ENCODE measurements at places on chromosomes 12 and 14.

DNA sequence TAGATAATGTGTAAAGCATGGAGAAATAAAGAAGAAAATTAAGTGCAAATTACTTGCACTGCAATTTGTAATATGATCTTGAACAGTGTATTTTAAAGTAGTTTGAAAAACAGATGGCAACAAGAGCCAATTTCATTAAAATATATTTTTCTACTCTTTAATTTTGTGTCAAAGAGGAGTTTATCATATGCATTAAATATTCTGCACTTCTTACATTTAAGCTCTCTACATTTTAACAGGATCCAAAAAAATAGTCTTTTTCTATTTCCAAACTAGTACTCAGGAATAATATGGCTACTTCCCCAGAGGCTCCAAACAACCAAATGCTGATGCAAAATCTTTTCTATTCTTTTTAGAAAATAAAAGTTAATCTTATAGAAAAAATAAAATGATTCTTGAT lies 1221.5 kb downstream of the FSCB start:
- no peak for DNase-seq

GRCh38 chr14:75673345-75674035 lies 12.4 kb downstream of the TTLL5 start:
- DNase-seq = no peak

DNA sequence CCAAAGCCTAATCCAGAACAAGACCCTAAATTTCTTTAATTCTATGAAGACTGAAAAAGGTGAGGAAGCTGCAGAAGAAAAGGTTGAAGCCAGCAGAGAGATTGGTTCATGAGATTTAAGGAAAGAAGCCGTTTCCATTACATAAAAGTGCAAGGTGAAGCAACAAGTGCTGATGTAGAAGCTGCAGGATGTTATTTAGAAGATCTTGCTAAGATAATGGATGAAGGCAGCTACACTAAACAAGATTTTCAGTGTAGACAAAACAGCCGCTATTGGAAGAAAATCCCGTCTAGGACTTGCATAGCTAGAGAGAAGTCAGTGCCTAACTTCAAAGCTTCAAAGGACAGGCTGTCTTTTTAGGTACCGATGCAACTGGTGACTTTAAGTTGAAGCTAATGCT lies 65.4 kb upstream of the AMIGO2 start:
- DNase-seq = no peak

GRCh38 chr14:56195704-56196103 lies 77.5 kb downstream of the PELI2 start:
- no peak for DNase-seq

DNA sequence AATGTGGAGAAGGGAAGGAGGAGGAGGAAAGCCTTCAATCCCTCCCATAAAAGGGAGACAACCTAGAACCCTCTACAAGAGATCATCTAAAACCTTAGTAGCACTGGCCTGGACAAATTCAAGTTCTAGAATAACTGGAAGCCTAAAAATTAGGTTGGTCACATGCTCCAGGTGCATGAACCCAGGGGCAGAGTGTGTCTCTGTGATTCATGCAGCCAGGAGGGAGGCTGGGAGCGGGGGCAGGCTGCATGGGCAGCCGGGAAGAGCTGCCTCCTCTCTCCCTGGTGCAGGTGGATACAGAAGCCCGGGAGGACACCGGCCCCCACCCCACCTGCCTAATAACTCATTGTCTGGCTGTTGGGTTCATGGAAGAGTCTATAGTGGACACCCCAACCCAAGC lies 38.6 kb downstream of the CCDC85C start:
- no peak for DNase-seq

- DNase-seq = no peak
These were observed 88.3 kb downstream of the FIGNL2 start for GRCh38 chr12:51760231-51760630.

GRCh38 chr14:72452774-72453173 lies 441.1 kb downstream of the DPF3 start:
- DNase-seq = no peak

DNA sequence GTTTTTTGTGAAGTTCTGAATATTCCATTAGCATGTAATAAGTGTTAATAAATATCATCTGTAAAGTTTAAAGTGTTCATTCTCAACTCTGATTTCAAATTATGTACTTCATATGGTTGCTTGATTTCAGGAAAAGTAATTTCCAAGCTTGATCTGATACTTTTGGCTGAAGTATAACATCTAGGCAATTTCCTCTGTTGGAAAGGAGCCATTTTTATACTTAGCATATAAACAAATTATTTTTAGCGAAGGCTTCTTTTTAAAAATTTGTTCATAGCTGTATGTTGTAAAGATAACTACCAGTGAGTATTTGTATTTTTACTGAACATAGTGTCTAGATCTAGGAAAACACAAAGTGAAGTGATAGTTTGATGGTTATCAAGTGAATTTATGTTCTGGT lies 153.4 kb upstream of the TMTC2 start:
- no peak for DNase-seq

- DNase-seq = no peak
These were observed at the start of gene IL25 for GRCh38 chr14:23372509-23372908. IL25 (plus strand) TSS chr14:23372809.

GRCh38 chr12:9040484-9041186 lies 51.3 kb downstream of the KLRG1 start:
- no peak for DNase-seq

DNA sequence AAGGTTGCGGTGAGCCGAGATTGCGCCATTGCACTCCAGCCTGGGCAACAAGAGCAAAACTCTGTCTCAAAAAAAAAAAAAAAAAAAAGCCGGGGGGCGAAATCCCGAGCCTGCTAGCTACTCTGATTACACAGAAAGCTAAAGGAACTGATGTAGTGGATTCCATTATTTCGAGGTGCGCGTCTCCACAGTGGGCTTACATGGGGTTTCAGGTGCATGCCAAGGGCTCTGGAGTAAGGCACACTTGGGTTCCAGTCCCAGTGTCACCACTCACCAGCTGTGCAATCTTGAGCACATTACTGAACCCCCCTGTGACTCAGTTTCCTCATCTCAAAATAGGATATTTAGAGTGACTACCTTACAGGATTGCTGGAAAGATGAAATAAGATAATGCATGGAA lies 1.7 kb upstream of the RAB15 start:
- no peak for DNase-seq

- DNase-seq = no peak
These were observed 175.8 kb upstream of the PRMT8 start for GRCh38 chr12:3315201-3315661.

GRCh38 chr12:68636268-68636667 lies 25.6 kb downstream of the RAP1B start:
- no peak for DNase-seq

DNA sequence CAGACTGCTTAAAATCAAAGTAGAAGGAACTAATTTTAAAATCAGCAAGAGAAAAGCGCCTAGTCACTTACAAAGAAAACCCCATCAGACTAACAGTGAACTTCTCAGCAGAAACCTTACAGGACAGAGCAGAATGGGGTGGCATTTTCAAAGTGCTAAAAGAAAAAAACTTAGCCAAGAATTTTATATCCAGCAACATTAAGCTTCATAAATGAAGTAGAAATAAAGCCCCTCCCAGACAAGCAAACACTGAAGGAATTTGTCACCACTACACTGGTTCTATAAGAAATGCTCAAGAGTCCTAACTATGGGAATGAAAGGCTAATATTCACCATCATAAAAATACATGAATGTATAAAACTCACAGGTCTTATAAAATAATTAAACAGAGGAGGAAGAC lies 6.4 kb upstream of the ZNF268 start:
- no peak for DNase-seq

- no peak for DNase-seq
These were observed 441.8 kb downstream of the TMTC2 start for GRCh38 chr12:83128540-83128939.

- DNase-seq = no peak
These were observed 112.7 kb upstream of the FUT8 start for GRCh38 chr14:65299826-65300225.

DNA sequence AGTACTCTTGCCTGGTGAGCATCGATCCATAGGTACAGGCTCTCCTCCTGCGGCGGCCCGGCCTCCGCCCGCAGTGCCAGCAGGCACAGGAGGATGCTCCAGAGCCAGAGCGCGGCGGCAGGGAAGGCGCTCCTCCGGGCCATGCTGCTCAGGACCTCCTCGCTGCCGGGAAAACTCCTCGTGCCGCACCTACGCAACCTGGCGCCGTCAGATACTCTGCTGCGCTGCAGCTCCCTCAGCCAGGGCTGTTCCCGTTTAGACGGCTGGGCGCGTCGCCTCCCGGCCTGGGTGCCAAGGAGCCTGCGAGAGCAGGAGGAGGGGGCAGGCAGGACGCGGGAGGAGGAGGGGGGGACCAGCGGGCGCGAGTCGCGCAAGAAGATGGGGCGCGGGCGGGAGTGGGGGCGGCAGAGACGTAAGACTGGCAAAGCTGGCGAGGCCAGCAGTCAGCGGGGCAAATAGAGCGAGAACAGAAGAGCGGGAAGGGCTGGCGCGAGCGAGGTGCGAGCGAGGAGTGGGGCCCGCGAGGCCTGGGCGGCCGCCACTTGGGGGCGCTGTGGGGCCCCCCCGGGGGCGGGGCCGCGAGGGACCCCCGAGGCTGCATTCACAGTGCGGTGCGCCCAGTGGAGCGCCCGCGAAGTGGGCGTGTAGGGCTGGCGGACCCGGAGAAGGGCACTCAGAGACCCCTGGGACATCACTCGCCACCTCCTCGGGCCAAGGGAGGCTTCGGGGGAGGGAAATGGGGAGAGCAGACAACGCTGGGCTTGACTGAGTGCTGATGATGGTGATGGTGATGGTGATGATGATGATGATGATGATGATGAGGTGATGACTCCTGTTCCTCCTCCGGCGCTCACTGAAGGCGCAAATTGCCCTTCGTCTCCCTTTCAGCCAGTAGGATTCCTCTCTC lies at the start of gene WIF1:
Gene WIF1, minus strand, starts transcription at position 257 of the 907 bp plus-strand sequence. Its CDS starts 114 bp downstream, at position 143.
- no peak for DNase-seq

GRCh38 chr14:41505491-41505890 lies 101.2 kb upstream of the LRFN5 start:
- no peak for DNase-seq

GRCh38 chr14:35607380-35607779 lies 73.4 kb downstream of the INSM2 start:
- no peak for DNase-seq

DNA sequence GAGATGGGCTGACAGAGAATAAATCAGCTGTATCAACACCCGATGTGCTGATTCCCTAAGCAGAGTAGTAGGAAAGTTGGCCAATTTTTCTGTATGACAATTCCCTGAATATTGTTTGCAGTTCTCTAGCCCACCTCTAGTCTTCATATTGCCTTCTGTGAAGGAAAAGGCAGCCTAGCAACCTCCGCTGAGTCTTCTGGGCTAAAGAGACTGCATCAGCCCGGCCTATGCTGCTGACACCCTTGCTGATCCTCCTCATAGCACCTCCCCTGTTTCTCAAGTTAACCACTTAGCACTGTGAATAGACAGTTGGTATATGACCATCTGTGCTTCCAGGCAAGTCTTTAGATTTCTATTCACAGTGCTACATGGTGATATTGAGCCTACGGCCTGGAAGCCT lies 161.1 kb upstream of the EGLN3 start:
- no peak for DNase-seq

GRCh38 chr12:24118668-24119067 lies 169.2 kb upstream of the SOX5 start:
- no peak for DNase-seq

- no peak for DNase-seq
These were observed 14.4 kb downstream of the DDX54 start for GRCh38 chr12:113170926-113171325.

DNA sequence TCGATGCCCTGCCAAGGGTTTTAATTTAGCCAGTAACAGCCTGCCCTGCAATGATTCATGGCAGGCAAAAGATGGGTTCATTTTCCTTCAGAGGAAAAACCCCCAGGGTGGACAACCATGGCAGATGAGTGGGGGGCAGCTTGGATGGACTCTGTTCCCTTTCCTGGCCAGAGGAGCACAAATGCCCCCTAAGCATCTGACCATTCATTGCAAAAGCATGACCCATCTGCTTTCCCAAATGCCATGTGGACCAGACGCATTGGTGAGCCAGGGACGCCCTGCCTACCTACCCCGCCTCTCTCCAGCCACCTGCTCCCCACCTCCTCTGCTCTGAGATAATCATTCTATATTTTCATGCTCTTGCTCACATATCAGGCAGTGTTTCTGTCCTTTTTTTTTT lies 281.9 kb downstream of the DPF3 start:
- DNase-seq = no peak

DNA sequence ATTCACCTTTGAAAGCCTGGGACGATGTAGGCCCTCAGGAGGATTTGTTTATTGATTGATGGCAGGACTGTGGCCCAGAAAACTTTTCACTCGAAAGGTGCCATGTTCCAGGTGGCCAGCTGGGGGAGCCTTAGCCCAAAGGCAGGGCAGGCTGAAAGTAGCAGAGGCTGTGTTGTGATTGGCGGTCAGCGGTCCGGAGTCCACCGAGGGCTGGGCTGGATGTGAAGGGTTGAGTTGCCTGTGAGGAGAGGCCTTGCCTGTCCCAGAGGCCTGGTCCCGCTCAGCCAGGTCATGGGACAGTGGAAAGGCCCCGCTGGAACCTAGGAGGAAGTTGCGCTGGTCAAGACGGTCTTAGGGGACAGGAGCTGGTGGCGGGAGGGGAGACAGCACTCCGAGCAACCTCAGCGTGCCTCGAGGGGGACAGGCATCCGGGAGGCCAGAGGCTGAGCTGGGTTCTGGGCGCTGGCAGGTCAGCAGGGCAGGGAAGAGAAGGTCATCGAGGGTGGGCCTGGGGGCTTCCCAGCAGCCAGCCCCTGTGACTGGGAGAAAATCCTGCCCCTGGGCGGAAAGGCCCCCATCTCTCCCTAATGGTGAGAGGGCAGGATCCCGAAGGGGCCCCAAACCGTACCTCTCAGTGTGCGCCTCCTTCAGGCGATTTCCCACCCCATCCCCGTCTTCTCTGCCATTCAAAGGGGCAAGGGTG lies 26.3 kb downstream of the CMA1 start:
- DNase-seq = peak; percentile 8

- DNase-seq = no peak
These were observed 1271.0 kb downstream of the LRFN5 start for GRCh38 chr14:42877716-42878115.

GRCh38 chr12:85820101-85820500 lies 16.1 kb downstream of the RASSF9 start:
- no peak for DNase-seq

GRCh38 chr12:106981788-106982187 lies 5.2 kb downstream of the MTERF2 start:
- DNase-seq = no peak

- DNase-seq = no peak
These were observed 82.5 kb upstream of the FICD start for GRCh38 chr12:108432423-108433121.

GRCh38 chr14:94767321-94767878 lies 2.5 kb downstream of the GSC start:
- DNase-seq = no peak

DNA sequence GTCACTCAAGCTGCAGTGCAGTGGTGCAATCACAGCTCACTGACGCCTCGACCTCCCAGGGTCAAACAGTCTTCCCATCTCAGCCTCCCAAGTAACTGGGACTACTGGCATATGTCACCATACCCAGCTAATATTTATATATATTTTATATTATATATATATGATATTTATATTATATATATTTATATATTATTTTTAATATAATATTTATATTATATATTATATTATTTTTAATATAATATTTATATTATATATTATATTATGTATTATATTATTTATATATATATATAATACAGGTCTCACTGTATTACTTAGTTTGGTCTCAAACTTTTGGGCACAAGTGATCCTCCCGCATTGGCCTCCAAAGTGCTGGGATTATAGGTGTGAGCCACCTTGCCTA lies 9.4 kb downstream of the ZNF84 start:
- no peak for DNase-seq

- no peak for DNase-seq
These were observed 1039.9 kb upstream of the USP15 start for GRCh38 chr12:61220337-61220736.

GRCh38 chr12:124881123-124881522 lies 17.5 kb upstream of the SCARB1 start:
- DNase-seq = no peak

Data from Panc1 (cell line).